Omental fat pad (tissue), 4 donors: ENCODE measurements at places on chromosomes 2 and 18.

GRCh38 chr18:68569936-68570335, 145.0 kb downstream of the TMX3 start:
- no peak for DNase-seq

DNA sequence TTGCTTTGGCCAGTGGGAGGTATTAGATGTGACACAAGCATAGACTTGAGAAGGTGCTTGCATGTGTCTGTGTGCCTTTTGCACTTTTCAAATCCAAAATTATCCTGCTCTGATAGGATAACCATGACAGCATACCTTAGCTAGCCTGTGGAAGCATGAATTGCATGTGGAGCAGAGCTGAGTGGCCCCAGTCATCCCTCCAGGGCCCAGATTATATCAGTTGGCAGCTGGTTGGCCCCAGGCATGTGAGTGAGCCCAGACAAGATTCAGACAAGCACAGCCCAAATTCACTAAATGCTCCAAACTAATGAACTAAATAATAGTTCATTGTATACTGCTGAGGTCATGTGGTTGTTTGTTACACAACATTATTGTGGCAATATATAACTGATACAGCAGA, 18.8 kb downstream of the TACR1 start:
- DNase-seq = no peak

GRCh38 chr2:11343368-11343649, 1.1 kb downstream of the ROCK2 start:
- no peak for DNase-seq

GRCh38 chr2:99507937-99508818, 18.4 kb upstream of the REV1 start:
- DNase-seq = no peak

GRCh38 chr18:34749721-34750120, 39.6 kb downstream of the DTNA start:
- no peak for DNase-seq

- no peak for DNase-seq
Measured at GRCh38 chr2:24237313-24237712, 62.5 kb downstream of the FAM228A start.

DNA sequence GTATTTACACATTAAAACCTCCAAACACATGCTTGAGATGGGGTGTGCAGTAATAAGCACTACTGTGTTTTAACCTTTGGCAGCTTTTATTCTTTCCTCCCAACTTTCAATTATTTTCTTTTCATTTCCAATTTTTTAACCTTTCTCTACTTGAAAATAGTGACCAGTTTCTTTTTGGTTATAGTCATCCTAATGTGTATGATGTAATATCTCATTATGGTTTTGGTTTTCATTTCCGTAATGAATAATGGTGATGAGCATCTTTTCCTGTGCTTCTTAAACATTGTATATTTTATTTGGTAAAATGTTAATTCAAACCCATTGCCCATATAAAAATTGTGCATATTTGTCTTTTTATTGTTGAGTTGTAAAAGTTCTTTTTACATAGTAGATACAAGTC, 103.5 kb downstream of the BMPR2 start:
- no peak for DNase-seq

DNA sequence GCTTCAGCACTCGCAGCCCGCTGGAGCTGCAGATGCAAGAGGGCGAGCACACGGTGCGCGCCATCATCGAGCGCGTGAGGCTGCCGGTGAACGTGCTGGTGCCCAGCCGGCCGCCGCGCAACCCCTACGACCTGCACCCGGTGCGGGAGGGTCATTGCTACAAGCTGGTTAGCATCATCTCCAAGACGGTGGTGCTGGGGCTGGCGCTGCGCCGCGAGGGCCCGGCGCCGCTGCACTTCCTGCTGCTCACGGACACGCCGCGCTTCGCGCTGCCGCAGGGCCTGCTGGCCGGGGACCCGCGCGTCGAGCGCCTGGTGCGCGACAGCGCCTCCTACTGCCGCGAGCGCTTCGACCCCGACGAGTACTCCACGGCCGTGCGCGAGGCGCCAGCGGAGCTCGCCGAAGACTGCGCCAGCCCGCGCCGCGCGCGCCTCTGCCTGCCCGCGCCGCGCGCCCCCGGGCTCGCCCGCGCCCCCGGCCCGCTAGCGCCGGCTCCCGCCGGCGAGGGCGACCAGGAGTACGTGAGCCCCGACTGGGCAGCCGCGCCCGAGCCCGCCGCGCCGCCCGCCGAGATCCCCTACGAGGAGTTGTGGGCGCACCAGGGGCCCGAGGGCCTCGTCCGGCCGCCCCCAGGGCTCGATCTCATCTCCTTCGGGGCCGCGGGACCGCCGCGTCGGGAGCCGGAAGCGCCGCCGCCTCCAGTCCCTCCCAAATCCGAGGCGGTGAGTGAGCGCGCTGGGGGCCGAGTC, 11.8 kb downstream of the GAREM2 start:
- no peak for DNase-seq

GRCh38 chr2:54658564-54659071, 64.8 kb upstream of the EML6 start:
- no peak for DNase-seq

GRCh38 chr2:232872826-232873225, 2.8 kb downstream of the SNORC start:
- DNase-seq = no peak

- DNase-seq = no peak
Measured at GRCh38 chr2:3223080-3223923, 154.3 kb downstream of the EIPR1 start.

DNA sequence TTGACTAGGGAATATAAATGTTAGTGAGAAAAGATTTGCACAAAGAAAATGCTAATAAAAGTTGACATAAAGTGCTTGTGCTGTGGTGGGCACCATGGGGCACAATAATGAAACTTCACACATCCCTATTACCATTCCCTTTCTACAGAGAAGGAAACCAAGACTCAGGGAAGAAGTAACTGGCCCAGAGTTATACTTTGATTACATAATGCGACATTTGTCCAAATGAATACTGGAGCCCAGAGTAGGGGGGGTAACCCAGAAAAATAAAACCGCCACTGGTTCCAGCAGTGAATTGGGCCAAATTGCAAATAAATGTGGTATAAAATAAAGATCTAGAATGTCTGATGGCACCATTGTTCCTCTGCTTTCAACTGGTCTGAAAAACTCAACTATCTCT, 106.1 kb upstream of the PPP1CB start:
- DNase-seq = no peak

- no peak for DNase-seq
Measured at GRCh38 chr2:22273853-22274252, 1111.1 kb upstream of the KLHL29 start.

DNA sequence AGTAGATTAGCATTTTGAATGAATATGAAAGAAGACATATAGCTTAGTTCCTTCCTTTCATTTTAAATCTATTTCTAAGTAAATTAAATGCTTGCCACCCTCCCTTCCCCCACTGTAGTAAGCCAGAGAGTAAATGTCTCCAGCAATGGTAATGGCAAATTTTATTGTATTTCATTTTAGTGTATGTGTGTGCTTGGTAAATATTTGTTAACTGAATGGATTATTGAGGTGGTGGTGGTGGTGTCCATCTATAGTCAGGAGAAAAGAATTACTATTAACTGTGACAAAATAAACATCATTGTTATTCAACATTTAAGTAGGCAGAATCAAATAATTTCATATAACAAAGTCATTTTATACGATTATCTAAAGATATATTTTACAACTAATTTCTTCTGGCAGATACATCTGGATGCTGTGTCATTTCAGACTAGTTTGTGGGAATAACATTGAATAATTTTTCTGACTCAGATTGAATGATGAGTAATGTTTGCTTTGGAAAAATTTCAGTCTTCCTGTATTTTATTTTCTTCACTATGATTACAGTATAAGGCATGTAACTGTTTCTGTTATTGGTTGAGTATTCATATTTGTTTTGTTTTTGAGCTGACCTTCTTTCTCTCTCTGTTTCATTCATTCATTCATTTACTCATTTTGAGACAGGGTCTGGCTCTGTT, 18.3 kb downstream of the ASXL3 start:
- no peak for DNase-seq

DNA sequence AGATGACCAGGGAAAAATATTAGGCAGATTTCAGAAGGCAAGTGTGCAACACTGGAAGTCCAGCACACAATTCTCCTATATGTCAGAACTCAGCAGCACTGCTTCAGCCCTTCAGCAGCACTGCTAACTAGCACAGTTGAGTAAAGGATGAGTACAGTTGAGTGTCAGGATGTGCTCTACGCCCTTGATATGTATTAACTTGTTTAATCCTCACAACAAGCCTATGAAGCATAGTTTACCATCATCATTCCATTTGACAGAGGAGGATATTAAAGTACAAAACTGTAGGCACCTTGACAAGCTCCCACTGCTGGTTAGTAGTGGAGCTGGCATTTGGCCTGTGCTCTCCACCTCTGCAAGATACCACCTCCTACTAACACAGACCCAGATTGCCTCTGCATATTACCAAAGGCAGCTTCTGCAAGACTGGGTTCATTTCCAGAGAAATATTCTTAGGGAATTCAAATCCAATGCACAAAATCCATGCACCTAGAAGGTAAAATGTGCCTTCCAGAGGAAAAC, 230.8 kb downstream of the ANAPC1 start:
- no peak for DNase-seq

- no peak for DNase-seq
Measured at GRCh38 chr2:171671867-171672266, 15.4 kb upstream of the DYNC1I2 start.

- DNase-seq = no peak
Measured at GRCh38 chr18:55375930-55376329, 212.1 kb downstream of the TCF4 start.

DNA sequence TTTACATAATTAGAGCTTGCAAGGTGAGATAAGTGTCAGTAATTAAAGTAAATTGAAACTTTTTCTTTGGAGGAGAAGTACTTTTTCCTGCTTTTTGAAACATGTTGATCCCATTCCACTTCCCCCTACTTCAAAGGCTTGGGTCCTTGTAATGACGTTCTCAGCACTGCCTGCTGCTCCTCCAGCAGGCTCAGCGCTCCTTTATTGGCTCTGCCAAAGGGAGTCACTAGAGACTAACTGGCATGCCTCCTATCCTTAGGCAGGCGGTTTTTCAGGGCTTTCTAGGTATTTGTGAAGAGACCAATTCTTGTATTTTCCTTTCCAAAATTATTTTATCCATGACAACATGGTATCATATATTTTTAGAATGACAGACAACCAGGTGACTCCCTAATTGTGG, 43.9 kb upstream of the ACADL start:
- DNase-seq = no peak

DNA sequence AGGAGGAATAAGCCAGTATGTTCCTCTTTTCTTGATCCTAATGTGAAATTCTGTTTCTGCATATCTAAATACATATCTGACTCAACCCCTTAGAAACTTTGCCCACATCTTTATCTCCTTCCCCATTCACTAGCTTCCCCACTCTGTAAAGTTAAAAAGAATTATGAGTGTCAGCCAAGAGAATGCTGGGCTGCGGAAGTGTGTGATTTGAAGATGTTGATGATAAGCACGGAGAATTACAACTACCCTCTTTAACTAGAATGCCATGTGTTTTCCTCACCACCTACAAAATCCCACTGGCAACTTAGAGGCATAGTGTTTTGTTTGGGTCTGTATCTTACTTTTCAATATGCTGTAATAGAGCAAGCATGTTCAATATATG, 490.4 kb upstream of the FANCL start:
- DNase-seq = no peak

GRCh38 chr18:67771271-67771670, 254.8 kb upstream of the DSEL start:
- no peak for DNase-seq

DNA sequence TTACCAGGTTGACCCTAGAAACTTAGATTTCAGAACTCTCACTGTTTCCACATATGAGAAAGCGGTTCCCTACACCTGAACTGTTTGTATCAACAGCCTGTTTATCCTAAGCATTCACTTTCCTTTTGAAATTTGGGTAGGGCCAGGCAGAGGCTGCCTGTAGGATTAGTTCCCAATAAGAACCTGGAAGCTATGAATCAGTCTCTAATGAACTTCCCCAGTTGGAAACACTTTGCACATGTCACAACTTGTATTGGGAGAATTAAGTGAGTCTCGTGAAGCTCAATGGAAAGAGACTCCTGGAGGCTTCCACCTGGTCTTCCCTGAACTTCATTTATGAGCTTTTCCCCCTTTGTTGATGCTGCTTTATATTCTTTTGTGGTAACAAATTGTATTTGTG, 486.6 kb upstream of the HS6ST1 start:
- no peak for DNase-seq

DNA sequence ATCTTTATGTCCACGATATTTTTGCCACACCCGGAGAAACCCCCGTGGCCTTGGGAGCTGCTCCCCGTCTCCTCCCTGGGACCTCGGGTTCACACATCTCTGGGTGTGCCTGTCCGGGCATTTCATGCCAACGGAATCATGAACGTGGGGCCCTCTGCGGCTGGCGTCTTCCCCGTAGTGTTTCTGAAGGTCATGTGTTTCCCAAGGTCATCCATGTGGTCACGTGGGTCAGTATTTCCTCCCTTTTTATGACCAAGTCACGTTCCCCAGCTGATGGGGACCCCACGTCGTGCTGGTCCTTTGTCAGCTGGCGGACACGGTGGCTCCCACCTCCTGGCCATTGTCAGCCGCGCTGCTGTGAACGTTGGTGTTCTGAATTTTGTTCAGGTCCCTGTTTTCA, 135.7 kb downstream of the NFATC1 start:
- no peak for DNase-seq

- DNase-seq = no peak
Measured at GRCh38 chr18:10995550-10995949, 153.8 kb downstream of the PIEZO2 start.

GRCh38 chr2:117551858-117552257, 262.6 kb upstream of the DDX18 start:
- DNase-seq = no peak

GRCh38 chr2:59177748-59178147, 936.6 kb upstream of the FANCL start:
- DNase-seq = no peak

DNA sequence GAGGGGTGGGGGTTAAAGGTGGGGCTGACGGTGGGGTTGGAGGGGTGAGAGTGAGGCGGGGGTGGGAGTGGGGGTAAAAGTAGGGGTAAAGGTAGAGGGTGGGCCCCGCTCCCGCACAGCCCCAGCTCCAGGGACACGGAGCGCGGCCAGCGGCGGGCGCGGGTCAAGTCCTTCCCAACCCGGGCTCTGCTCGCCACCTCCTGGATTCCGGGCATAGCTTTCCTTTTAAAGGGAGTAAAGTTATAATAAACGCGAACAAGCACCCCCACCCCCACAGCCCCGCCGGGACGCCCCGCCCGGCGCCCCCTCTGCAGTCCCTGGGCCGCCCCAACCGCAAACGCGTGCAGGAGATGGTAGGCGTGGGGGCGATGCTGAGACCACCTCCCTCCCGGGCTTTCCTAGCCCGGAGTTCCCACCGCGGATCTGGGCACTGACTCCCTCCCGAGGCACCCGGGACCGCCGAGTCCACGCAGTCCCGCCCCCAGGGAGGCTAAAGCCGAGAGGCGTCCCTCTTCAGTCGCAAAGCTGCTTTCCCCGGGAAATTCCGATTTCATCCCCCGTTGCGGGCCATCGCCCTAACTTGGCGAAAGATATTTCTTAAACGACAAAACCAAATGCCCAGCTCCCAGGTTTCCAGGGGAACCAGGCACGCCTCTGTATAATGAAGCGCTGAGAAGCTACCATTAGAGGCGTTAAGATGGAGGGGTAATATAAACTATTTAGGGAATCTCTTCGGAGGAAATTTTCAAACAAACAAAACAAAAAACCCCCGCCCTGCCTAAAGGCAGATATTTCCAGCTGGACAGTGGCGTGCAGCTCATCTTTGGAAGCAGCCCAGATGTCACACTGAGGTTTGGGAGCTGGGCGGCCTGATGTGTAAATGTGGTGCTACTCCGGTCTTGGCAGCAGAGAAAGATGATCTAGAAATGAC, at the start of gene LIMS2:
Gene LIMS2 (minus strand): TSS at position 200 of the 931 bp plus-strand sequence. CDS start 506 bp downstream, outside the sequence.
- no peak for DNase-seq

- no peak for DNase-seq
Measured at GRCh38 chr2:209091056-209091455, 332.8 kb upstream of the MAP2 start.
